Activated T-helper 2 cell treated with anti-CD3 and anti-CD28 coated beads, Interferon-gamma antibody, Interleukin-2, Interleukin-4, amounts not matched to agents 10 μg/mL and 5 μg/mL and 100 μg/mL, durations not matched to agents 14 hours and 24 hours and 36 hours (primary cell): ENCODE measurements at places on chromosomes 3 and 15.

DNA sequence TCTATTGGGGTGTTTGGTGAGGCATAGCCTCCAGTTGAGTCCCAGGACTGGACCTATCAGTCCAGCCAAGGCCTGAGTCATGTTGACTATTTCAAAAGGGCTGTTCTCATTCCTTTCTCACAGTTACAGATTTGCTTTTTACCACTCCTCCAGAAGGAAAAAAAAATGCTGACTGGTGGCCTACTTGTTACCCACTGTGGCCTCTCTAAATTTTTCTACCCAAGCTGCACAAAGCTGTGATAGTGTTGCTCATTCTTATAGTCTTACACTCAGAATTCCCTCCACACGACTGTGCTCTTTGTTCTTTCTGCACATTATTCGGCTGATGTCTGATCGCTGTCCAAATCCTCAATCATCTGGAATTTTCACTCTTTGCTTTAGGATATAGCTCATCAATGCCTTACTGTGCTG lies 1142.2 kb downstream of the IGSF11 start:
- H3K27ac ChIP-seq: no peak overlapping the region
- H3K36me3 ChIP-seq: no peaks in the 10 kb centered on the region
- DNase-seq: no peak
- no peaks in the 10 kb centered on the region for H3K4me1 ChIP-seq

GRCh38 chr3:31610700-31611275 lies 78.1 kb downstream of the STT3B start:
- peaks cover 33% of the 10 kb centered on the region for H3K4me1 ChIP-seq
- no peaks in the 10 kb centered on the region for H3K27me3 ChIP-seq
- DNase-seq: no peak
- peaks cover 77% of the 10 kb centered on the region for H3K36me3 ChIP-seq
- no peak overlapping the region for H3K4me3 ChIP-seq

- no peak for DNase-seq
- H3K27ac ChIP-seq: no peak overlapping the region
- H3K27me3 ChIP-seq: peaks cover 1% of the 10 kb centered on the region
- H3K4me3 ChIP-seq: no peak overlapping the region
- H3K36me3 ChIP-seq: no peaks in the 10 kb centered on the region
- peaks cover 15% of the 10 kb centered on the region for H3K4me1 ChIP-seq
Measured at GRCh38 chr3:153442386-153442785, 280.4 kb downstream of the RAP2B start.

GRCh38 chr3:35633332-35634124 lies 5.8 kb upstream of the ARPP21 start:
- no peak overlapping the region for H3K27ac ChIP-seq
- H3K36me3 ChIP-seq: no peaks in the 10 kb centered on the region
- H3K4me3 ChIP-seq: no peak overlapping the region
- no peak for DNase-seq

GRCh38 chr15:55700876-55701275 lies 42.1 kb downstream of the PRTG start:
- H3K4me1 ChIP-seq: peaks cover 13% of the 10 kb centered on the region
- DNase-seq: no peak
- H3K36me3 ChIP-seq: no peaks in the 10 kb centered on the region
- H3K27me3 ChIP-seq: peaks cover 4% of the 10 kb centered on the region
- H3K4me3 ChIP-seq: no peak overlapping the region

GRCh38 chr15:43911235-43911781 lies 84.5 kb downstream of the WDR76 start:
- no peak overlapping the region for H3K27ac ChIP-seq
- H3K36me3 ChIP-seq: no peaks in the 10 kb centered on the region
- H3K4me1 ChIP-seq: peaks cover 3% of the 10 kb centered on the region
- no peaks in the 10 kb centered on the region for H3K27me3 ChIP-seq

DNA sequence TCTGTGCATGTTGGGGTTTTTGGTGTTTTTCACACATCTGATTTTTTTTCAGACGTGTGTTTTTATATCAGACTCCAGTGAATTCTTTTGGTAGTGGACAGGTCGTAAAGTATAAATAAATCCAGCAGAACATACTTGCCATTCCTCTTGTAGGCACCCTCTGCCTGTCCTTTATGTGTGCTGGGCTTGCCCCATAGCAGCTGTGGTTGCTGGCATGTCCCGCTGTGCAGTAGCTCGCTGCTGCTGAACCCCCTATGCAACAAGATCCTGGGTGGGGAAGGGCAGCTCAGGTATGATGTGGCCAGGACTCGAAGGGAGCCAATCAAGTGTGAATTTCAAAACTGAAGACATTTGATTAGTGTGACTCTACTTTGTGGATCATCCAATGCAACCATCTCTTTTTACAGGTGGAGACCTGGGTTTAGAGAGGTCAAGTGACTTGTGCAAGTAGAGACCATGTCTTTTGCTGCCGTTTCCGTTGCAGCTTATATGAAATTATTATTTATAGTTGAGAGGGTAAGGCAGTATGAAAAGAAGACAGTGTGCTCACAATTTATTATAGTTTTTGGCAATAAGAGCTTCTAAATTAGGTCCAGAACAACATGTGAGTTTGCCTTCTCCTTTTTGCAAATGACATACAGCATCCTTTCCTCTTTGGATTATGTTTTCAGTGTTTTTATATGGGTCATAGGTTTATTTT lies 350.8 kb upstream of the C2CD4B start:
- no peak for DNase-seq
- no peaks in the 10 kb centered on the region for H3K36me3 ChIP-seq
- H3K4me1 ChIP-seq: peaks cover 5% of the 10 kb centered on the region
- no peak overlapping the region for H3K27ac ChIP-seq
- H3K27me3 ChIP-seq: peaks cover 36% of the 10 kb centered on the region

DNA sequence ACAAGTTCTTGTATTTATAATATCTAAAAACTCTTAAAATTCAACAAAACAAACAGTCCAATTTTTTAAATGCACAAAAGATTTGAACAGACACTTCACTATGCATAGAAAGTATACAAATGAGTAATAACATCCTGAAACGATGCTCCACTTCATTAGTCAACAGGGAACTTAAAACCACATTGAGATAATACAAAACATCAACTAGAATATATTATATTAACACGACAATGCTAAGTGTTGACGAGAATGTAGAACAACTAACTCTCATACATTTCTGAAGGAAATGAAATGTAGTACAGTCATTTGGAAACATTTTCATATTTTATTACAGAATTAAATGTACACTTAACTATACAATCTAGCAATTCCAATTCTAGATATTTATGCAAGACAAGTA lies 93.4 kb downstream of the IGSF11 start:
- H3K4me1 ChIP-seq: peaks cover 13% of the 10 kb centered on the region
- peaks cover 9% of the 10 kb centered on the region for H3K27me3 ChIP-seq
- DNase-seq: no peak
- H3K27ac ChIP-seq: no peak overlapping the region
- H3K36me3 ChIP-seq: no peaks in the 10 kb centered on the region

DNA sequence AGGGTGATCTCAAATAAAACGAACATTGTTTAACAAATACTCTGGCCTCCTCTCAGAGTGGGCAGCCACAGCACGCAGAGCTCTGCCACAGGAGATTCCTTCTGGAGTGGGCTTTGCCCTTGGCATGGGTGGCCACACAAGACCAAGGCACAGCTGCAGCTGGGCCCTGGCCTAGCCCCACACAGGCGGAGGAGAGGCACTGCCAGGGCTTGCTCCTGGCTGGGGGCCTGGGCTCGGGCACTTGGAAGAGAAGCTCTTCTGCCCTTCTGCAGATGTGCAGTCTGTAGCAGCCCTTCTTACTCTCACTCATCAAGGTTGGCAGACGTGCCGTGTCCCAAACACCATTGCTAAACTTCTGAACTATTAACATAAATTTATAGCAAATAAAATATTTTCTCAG lies 67.2 kb downstream of the CRTC3 start:
- peaks cover 78% of the 10 kb centered on the region for H3K36me3 ChIP-seq
- peak overlapping the region; percentile 90 for H3K27ac ChIP-seq
- H3K4me3 ChIP-seq: no peak overlapping the region
- H3K27me3 ChIP-seq: no peaks in the 10 kb centered on the region

DNA sequence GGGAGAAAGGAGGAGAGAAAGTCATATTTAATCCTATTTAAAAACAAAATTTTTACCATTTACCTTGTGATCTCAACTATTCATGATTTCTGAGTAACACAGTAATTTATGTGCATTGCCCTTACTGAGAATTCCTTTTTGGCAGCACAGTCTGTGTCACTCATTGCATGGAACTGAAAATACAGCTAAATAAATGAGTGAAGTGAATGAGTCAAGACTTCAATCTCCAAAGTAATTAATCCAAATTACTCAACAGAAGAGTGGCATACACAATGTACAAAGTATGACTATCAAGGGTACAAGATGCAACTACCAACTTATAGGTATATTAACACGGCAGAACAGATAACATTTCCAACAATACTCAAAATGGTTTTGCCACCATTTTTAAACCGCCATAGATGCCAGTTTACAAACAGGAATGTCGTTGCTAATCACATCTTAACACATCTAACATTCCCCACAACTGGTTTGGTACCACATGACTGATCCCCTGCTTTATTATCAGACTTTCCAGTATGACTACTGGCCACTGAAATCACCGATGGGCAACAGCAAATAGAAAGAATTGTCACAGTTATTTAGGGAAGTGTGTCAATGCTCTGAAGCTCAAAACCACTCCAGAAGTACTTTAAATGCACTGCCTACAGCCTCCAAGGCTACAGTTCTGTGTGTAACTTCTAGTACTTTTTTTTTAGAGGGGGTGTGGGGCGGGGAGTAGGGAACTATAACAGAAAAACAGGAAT lies 410.4 kb downstream of the SHQ1 start:
- peaks cover 93% of the 10 kb centered on the region for H3K36me3 ChIP-seq
- H3K4me3 ChIP-seq: peak overlapping the region; percentile 60
- peaks cover 76% of the 10 kb centered on the region for H3K4me1 ChIP-seq
- H3K27ac ChIP-seq: peak overlapping the region; percentile 86

DNA sequence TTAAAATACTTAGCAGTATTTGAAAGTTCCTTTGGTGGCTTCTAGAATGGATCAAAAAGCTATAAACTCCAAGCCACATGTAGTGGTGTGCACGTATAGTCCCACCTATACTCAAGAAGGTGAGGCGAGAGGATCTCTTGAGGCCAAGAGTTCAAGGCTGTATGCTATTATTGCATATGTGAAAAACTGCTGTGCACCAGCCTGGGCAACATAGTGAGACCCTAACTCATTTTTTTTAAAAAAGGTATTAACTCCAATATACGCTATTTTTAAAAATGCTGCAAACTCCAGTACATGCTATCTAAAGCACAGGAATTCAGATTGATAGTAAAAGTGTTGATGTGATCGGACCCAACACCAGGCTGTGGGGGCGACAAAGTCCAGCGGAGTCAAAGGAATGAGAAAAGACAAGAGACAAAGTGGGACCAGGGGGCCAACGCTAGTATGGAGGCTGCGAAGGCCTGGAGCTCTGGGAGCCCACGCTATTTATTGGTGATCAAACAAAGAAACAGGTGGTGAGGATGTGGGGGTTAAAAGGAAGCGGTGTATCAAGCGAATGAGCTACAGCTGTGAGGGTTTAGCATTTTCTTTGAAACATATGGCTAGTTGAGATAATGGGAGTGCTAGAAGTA lies 66.6 kb downstream of the ARIH1 start:
- H3K27ac ChIP-seq: no peak overlapping the region
- H3K36me3 ChIP-seq: peaks cover 45% of the 10 kb centered on the region
- H3K4me3 ChIP-seq: no peak overlapping the region
- peaks cover 8% of the 10 kb centered on the region for H3K4me1 ChIP-seq

GRCh38 chr15:61299075-61299763 lies 70.1 kb upstream of the RORA start:
- H3K4me1 ChIP-seq: no peaks in the 10 kb centered on the region
- H3K4me3 ChIP-seq: no peak overlapping the region
- no peak for DNase-seq
- H3K27me3 ChIP-seq: no peaks in the 10 kb centered on the region
- no peaks in the 10 kb centered on the region for H3K36me3 ChIP-seq

GRCh38 chr15:33152502-33153109 lies 41.9 kb downstream of the FMN1 start:
- peaks cover 51% of the 10 kb centered on the region for H3K27me3 ChIP-seq
- H3K27ac ChIP-seq: no peak overlapping the region
- H3K36me3 ChIP-seq: no peaks in the 10 kb centered on the region
- H3K4me3 ChIP-seq: no peak overlapping the region
- no peak for DNase-seq

DNA sequence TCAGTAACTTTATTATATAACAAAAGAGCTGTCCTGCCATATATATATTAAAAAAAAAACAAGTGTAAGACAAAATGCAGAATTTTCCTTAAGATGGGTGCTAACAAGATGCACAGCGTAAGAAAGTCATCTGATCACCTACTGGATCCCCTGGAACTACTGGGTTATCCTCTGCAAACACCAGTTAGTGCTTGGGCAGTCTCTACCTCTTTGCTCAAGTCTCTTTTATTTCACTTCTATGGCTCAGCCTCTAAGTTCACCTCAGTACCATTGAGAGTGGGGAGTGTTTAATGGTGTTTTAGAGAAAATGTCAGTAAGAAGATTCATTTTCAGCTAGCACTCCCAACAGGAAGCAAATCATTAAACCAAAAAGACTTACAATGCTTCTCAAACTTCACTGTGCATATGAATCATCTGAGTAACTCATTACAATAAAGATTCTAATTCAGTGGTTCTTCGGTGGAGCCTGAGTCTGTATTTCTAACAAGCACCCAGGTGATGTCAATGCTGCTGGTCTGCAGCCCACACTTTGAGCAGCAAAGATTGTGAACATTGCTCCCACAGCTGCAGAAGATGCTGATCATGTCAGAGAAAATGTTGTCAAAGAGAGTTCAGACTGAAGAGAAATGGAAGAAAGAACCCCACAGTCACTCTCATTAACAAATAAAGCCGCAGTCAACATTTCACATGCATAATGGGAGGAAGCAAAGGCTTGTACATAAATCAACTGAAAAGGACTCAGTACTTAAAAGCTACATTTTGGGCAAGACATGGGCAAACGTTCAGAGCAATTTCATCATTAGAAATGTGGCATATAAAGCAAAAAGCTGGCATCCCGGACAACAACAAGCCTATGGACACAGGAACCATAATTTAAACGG lies 227.1 kb upstream of the ATP11B start:
- H3K4me1 ChIP-seq: no peaks in the 10 kb centered on the region
- DNase-seq: no peak
- no peaks in the 10 kb centered on the region for H3K27me3 ChIP-seq
- no peak overlapping the region for H3K27ac ChIP-seq
- no peaks in the 10 kb centered on the region for H3K36me3 ChIP-seq
- no peak overlapping the region for H3K4me3 ChIP-seq

GRCh38 chr3:183844606-183845005 lies 19.2 kb upstream of the MAP6D1 start:
- no peak overlapping the region for H3K4me3 ChIP-seq
- DNase-seq: no peak
- H3K4me1 ChIP-seq: peaks cover 11% of the 10 kb centered on the region
- peaks cover 68% of the 10 kb centered on the region for H3K36me3 ChIP-seq
- H3K27ac ChIP-seq: peak overlapping the region; percentile 59

DNA sequence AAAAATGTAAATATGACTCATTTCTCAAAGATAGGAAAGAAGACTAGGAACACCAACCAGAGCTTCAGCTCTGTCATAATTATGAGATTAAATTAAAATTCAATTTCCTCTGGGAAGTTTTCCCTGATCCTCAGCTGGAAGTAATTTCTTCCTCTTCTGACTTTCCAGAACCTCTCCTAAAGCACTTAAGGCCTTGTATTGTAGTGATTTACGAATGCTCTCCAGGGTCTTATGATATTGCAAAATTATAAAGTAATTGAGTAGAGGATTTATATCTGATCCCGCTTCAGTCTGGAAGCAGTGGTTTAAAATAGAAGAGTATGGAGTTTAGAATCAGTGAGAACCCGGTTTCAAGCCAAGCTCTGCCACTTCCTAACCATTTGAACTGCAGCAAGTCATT lies 279.8 kb downstream of the ZPLD1 start:
- DNase-seq: no peak
- peaks cover 20% of the 10 kb centered on the region for H3K4me1 ChIP-seq
- H3K27ac ChIP-seq: no peak overlapping the region
- peaks cover 7% of the 10 kb centered on the region for H3K27me3 ChIP-seq
- H3K4me3 ChIP-seq: no peak overlapping the region
